Activated naive CD4-positive, alpha-beta T cell treated with anti-CD3 and anti-CD28 coated beads for 36 hours (primary cell): ENCODE measurements at places on chromosomes 1 and 21.

- no peak for DNase-seq
These were observed 168.6 kb downstream of the VPS13D start for GRCh38 chr1:12398479-12398878.

- peak; percentile 92 for DNase-seq
These were observed 32.0 kb upstream of the ATP5PO start for GRCh38 chr21:33947451-33948095.

- no peak for DNase-seq
These were observed 109.6 kb upstream of the DPYD start for GRCh38 chr1:98030483-98030882.

- no peak for DNase-seq
These were observed 38.5 kb upstream of the EYA3 start for GRCh38 chr1:28126783-28127490.

DNA sequence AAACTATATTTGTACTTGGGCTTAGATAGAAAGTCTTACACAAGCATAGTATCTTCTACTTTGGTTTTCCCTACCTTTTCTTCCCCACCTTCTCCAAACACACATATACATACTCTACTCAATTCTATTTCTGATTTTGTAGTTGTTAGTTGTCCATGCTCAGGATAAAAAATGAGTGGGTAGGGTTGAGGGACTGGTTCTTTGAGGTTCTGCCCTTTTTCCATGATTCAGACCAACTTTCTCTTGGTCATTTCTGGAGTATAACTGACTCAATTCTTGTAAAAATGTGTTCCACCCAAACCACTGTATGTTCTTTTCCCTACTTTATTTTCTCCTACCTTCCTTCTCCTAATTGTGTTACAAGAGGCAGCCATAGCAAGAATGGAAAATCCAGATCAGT lies 3.3 kb downstream of the CFAP126 start:
- DNase-seq: no peak

- peak; percentile 3 for DNase-seq
These were observed 29.4 kb upstream of the SLC26A9 start for GRCh38 chr1:205972491-205973168.

DNA sequence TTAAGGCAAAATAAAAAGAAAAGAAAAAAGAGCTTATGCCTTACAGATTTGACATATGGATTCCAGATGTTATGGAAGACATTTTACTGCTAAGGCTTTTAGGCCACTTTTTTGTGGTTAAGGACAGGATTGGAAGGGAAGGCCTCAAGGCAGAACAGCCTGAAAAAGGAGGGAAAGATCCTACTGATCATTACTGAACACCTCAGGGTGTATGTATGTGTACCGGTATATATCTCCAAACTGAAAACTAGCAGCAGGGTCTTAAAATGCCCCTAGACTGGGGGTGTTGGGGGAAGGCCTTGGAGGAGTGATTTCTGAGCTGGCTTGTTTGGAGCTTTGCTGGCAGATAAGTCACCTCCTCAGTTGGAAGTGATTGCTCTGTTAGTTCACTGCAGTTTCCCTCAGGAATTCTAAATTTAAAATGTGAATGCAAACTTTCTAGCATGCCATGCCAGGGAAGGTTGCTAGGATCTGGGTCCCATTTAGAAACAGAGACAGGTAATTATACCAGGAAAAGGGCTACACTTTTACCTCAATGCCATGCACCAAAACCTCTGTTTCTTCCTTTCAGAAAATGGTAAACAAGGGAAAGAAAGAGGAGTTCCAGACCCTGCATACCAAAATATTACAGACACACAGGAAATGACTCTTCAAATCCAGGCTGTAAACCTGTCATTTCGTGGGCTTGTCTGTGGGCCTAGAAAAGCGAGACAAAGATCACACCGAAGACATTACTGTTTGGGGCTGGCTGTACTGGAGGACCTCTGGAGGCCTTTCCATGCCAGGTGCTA lies 15.0 kb downstream of the C1orf52 start:
- DNase-seq: no peak

DNA sequence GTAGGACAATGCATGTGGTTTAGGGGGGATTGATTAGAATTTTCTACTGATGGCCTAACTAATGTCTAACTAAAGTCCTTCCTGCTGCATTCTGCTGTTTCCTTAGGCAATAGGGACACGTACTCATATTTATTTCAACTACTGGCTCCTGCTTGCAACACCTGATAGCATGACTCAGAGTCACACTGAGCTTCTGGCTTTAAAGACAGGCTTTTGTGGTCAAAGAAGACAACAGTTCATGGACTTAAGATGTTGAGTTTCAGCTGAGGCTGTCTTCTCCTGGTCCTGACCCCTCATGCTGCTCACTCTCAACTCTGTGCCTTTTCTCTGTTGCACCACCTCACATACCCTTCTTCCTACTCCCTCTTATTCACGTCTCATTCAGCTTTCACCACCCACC lies 29.1 kb upstream of the TRABD2B start:
- no peak for DNase-seq

- no peak for DNase-seq
These were observed 12.9 kb downstream of the ARHGEF16 start for GRCh38 chr1:3467096-3468036.

GRCh38 chr1:234763910-234764309 lies 153.9 kb upstream of the IRF2BP2 start:
- no peak for DNase-seq

DNA sequence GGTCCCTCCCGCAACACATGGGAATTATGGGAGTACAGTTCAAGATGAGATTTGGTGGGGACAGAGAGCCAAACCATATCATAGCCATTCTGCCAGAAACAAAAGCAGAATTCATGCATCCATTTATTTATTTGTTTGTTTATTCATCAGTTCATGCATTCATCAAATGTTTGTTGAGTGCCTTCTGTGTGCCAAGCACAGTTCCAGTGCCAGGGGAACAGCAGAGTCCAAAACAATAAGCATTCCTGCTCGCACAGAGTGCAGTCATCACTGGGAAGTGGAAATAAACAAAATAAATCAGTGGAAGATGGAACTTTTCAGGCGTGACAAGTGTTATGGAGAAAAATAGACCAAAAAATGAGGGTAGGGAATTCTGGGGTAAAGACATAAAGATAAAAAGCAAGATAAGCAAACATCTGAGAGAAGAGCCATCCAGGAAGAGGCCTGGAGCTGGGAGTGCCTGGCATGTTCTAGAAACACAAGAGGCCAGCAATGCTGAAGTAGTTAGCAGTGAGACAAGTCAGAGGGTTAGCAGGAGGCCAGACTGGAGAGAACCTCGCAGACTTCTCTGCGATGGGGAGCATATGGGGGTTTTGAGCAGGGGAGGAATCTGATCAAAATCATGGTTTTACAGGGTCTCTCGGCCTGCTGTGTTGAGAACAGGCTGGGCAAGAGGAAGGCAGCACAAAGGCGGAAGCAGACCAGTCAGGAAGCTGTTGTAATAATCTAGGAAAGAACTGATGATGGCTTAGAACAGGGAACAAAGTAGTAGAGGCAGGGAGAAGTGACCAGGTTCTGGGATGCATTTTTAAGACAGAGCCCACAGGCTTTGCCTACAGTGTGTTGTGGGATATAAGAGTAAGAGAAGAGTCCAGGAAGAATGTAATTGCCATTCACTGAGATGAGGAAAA lies 113.2 kb downstream of the GLUL start:
- DNase-seq: no peak

GRCh38 chr1:50929376-50929958 lies 30.6 kb downstream of the FAF1 start:
- DNase-seq: no peak

GRCh38 chr1:94621802-94622201 lies 80.2 kb upstream of the F3 start:
- no peak for DNase-seq

DNA sequence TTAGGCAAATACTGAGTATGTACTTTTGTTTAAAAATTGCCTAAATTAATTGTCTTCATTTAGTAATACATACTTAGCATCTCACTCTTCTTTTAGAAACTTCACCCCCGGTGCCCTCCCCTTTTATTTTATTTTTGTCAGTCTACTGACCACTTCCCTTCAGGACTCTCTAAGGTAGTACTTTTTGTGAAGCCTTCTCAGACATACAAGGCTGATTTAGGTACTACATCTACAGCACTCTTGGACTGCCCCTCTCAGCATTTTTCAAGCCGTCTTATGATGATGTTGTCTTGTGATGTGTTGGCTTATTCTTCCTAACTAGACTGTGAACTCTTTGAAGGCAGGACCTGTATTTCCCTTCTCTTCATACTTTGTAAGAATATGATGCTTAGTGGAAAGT lies 24.7 kb downstream of the RPS6KC1 start:
- no peak for DNase-seq

GRCh38 chr1:16262067-16262466 lies 25.1 kb upstream of the CPLANE2 start:
- no peak for DNase-seq

DNA sequence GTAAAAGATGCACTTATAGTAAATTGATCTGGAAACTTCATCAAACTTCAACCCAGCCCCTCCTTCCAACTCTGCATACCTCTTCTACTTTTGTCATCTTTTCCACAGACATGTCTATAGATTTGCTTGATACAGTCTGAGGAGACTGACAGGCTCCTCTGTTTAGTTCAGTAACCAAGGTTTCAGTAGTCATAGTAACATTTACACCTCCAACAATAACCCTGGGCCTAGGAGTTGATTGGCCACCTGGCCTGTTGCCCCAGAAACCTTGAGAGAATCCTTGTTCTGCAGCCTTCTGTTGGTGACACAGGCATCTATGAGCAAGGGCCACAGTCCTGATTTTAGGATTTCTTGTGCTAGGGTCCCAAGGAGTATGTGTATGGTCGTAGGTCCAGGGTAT lies at the start of gene CFAP141:
TSS of gene CFAP141 (minus strand) at position 138 of the 400 bp plus-strand sequence. CDS start at position 112, 26 bp downstream.
- no peak for DNase-seq

DNA sequence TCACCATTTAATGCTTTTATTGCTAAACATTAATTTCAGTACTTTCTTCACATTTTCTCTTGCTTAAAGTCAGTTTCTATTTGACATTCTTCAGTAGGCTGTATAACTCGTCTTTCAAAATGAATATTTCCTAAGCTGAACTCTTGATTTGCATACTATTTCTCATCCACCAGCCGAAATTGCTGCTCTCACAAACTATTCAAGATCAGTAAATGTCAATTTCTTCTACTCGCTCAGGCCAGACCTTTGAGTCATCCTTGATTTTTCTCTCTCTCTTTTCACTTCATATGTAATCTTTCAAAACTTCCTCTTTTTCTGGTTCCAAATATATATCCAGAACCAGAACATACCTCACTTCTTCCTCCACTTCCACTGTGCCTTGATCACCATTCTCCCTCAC lies 990.0 kb downstream of the KCNT2 start:
- no peak for DNase-seq

- DNase-seq: no peak
These were observed 224.9 kb upstream of the JUN start for GRCh38 chr1:59008599-59009347.

DNA sequence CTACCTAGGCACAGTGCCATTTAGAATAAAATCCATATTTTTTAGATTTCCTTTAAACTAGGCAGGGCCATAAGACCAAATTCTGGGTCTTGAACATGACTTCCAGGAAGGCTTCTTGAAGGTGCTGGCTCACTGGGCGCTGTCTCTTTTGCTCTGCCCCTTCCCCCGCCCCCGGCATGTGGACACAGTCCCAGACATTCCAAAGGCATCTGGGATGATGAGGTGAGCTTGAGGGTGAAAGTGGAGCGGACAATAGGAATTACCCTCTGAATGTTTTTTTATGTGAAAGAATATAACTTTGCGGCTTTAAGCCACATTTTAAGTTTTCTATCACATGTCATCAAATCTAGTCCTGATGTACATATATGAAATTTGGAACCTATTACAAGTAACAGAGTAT lies 29.4 kb downstream of the RWDD3 start:
- DNase-seq: no peak

DNA sequence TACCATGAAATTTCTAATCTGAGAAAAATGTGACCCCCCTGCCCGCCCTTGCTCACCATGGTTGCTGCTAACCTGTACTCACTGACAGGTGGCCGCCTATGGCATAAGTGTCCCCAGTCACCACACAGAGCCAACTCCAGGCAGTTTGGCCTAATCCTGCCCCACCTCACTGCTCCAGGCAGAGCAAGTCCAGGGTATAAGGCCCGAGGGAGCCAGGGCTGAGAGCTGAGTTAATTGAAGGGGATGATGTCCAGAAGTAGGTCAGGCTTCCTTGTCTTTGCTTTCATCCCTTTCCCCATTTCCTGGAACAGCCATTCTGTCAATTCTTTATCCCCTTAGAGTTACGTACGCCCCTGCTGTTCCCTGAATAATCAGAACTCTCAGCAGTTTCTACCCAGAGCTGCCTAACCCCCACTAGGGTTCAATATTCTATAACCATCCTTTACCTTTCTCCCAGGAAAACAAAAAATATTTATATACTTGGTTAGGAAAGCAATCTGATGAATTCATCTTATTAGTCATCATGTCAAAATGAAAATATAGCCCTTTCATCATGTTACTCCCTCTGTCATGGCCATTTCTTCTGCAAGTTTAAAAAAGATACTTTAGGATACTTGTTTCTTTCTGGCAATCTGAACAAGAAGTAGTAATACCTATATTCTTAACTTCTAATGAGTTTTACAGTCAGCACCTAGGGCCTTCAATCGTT lies 29.4 kb upstream of the CD101 start:
- no peak for DNase-seq

DNA sequence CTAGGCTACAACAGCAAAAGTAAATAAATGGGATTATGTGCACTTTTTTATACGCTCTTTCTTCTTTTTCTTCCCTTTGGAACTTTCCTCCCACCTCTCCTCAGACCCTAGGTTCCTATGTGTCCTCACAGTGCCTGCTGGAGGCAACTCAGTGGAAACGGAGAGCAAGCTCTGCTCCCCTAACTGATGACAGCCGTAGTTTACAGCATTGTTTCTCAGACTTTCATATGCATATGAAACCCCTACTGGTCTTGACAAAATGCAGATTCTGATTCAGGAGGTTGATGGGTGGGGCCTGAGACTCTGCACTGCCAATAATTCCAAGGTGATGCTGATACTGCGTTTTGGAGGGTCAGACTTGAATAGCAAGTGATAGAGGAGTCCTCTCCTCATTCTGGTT lies 34.3 kb upstream of the HMCN1 start:
- DNase-seq: no peak

DNA sequence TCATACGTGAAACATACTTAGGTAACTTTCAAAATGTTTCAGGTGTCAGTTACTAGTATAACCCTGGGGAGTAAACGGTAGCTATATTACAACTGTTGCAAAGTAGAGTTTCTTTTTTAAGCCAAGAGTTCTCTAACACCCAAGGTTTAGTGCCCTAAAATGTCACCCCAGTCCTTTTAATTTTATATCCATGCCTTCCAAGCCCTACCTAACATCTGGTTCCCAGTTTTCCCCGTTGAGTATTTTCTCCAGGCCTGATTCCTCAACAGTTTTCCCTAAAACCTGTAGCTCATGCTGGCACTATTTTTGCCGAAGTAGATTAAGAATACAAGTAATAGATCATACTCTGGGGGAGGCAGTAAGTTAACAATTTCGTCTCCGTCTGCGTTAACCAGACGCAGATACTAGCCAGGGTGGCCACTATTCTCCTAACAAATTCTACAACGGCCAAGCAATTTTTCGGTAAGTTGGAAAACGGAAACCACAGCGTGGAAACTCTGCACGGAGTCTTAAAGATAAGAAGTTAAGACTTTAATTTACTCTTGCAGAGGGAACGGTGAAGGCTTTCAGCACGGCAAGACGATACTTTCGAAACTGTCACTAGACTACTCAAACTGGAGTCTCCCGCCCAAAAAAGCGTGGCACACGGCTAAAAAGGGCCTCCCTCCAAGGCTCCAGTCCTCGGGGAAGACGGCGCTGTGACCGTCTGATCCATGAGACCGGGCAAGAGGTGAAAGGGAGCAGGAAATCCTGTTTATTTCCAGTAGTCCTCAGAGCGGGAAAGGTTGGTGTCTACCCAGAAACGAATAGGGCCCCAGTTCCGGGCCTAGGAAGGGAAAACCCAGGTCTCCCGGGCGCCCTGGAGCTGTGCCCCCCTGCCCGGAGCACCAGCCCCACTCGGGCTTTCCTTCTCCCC lies 945 bp downstream of the SRSF4 start:
- peak; percentile 55 for DNase-seq
